ENCODE measurements at places on chromosomes 1 and 21. TPM values are rescaled to one million over a fixed set of nuclear protein-coding genes. Genes with fewer than 3 reads are reported as not detected.

The OR2T11 gene
- total RNA-seq, result not detected

- no peak for DNase-seq
Measured at GRCh38 chr21:18705971-18706370, 302.4 kb upstream of the TMPRSS15 start.

DNA sequence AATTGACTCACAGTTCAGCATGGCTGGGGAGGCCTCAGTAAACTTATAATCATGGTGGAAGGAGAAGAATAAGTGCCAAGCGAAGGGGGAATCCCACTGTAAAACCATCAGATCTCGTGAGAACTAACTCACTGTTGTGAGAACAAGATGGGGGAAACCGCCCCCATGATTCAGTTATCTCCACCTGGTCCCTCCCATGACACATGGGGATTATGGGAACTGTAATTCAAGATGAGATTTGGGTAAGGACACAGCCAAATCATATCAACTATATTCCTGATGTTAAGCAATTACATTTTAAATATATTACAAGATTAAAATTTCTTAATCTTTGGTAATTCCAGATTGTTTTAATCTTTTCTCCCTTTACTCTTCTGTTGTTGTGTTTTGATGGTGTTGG lies 55.2 kb downstream of the FNBP1L start:
- DNase-seq, result no peak

The DONSON gene
- 46.3 TPM for total RNA-seq

The SH3D21 gene
- 11.0 TPM for total RNA-seq

DNA sequence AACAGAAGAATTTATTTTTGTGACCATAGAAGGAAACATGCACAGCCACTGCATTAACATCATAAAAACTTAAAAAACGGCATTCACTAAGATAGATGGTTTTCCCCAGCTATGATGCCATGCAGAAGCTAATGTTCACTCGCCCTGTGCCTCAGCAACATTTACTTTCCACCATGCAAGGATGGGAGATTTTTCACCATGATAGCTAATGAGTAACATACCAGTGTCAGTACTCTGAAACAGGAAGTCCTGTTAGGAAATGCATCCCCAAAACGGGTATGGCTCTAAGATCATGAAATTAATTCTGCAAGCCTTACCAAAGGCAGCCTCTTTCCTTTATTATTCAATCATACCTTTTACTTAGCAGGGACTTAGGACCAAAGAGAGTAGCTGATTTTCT lies 17.5 kb upstream of the VAMP3 start:
- no peak for DNase-seq

The H6PD gene
- total RNA-seq, result 13.2 TPM

The CA14 gene
- not detected for total RNA-seq

Data from activated CD8-positive, alpha-beta memory T cell treated with anti-CD3 and anti-CD28 coated beads, Interleukin-2, amount 10 ng/mL, durations not matched to agents 7 days and 5 days (primary cell).